Aorta (tissue), 5 donors: ENCODE measurements at places on chromosomes 7 and 10. TPM values are rescaled to one million over a fixed set of nuclear protein-coding genes. Genes with fewer than 3 reads are reported as not detected.
A peak's percentile ranks its signal among the peaks of the same experiment; 100 is the strongest.

GRCh38 chr7:74092964-74093471 lies 9.4 kb downstream of the LIMK1 start:
- H3K4me1 ChIP-seq, result no peaks in the 10 kb centered on the region
- H3K36me3 ChIP-seq, result no peaks in the 10 kb centered on the region
- no peaks in the 10 kb centered on the region for H3K27me3 ChIP-seq
- peak; percentile 85 for DNase-seq
- no peak overlapping the region for H3K4me3 ChIP-seq

DNA sequence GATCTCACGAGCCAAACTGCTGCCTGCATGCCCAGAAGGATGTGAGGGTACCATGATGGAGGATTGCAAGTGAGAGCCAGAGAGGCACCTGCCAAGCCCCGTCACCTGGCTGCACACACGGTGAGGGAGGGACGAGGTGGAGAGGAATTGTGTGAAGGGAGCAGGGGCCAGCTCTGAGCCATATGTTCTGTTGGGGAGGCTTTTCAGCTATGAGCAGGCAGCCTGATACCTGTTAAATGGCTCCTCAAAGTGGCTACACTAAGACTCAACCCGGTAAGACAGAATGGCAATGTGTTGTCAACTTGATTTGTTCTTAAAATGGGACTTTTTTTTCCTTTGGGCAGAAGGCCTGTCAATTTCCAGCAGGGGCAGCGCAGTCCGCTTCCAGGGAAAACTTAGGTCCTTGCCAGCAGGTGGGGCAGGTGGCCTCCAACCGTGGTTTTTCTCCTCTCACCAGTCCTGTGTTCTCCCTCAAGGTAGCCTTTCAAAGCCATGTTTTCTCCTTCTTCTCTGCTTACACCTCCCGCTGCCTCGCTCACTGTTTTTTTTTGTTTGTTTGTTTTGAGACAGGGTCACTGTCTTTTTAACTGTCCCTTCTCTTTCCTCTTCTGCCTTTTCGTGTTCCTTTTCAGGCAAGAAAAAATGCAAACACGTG lies 57.7 kb upstream of the ZNRF2 start:
- DNase-seq, result no peak
- H3K36me3 ChIP-seq, result no peaks in the 10 kb centered on the region
- H3K4me3 ChIP-seq, result no peak overlapping the region
- no peaks in the 10 kb centered on the region for H3K4me1 ChIP-seq
- no peak overlapping the region for H3K27ac ChIP-seq
- no peaks in the 10 kb centered on the region for H3K27me3 ChIP-seq

DNA sequence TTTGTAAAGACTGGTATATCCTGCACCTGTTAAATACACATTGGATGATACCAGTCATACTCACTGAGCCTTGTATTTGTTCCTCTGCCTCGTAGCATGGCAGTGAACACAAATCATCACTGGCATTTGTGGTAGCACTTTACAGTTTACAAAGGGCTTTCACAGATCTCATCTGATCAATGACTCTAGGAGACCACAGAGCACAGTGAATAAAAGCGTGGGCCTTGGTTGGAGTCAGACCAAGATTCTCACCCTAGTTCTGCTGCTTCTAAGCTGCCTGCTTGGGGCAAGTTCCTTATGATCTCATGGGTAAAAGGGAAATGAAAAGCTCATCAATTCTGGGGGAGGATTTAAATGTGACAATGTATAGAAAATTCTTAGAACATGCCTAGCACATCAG lies 129.9 kb upstream of the AGK start:
- H3K4me1 ChIP-seq, result no peaks in the 10 kb centered on the region
- H3K36me3 ChIP-seq, result no peaks in the 10 kb centered on the region
- DNase-seq, result no peak

DNA sequence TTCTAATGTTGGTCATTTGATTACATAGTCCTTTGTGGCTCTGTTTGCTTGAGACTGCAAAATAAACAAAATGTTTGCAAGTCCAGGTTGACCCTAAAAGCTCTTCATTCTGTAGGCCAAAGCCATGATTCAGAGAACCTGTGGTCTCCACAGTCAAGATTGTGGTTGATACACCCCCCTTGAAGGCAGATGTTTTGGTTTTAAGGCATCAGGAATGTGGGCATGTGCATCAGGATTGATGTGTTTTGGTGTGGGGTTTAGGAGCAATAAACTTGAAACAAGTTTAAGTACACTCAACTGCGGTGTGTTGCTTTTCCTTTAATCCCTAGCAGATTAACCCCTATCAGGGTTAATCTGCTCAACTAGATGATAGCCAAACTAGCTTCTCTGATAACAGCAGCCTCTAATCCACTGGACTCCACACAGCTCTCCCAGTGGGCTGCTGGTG lies 379.1 kb upstream of the GALNT17 start:
- DNase-seq, result no peak
- H3K27me3 ChIP-seq, result no peaks in the 10 kb centered on the region

- no peaks in the 10 kb centered on the region for H3K4me1 ChIP-seq
- no peaks in the 10 kb centered on the region for H3K36me3 ChIP-seq
- DNase-seq, result peak; percentile 67
Measured at GRCh38 chr7:2158331-2159175, 74.2 kb downstream of the MAD1L1 start.

DNA sequence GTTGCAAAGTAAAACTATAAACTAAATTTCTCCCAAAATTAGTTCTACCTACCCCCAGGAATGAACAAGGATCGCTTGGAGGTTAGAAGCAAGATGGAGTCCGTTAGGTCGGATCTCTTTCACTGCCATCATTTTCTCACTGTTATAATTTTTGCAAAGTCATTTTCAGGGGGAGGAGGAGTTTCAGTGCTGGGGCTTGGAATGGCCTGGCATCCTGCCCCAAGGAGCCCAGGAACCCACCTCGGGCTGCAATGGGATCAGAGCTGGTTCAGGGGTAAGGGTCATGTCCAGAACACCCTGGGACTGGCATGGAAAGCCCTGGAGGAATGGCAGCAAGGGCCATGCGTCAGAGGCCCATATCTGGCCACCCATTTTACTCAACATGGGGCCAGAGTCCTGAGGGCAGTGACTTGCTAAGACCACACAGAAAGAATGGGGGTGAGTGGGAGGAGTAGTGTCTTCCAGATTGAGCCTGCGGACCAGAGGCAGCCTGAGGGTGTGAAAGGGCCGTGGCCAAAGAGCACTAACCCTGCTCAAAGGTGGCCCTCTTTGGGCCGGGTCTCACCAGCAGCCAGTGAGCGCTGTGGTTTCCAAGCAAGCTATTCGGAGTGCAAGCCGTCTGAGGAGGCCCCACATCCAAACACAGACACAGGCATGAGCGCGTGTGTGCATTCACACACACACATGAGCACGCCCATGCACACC lies 31.8 kb downstream of the GPRIN2 start:
- no peaks in the 10 kb centered on the region for H3K27me3 ChIP-seq
- DNase-seq, result peak; percentile 76
- H3K4me1 ChIP-seq, result peaks cover 6% of the 10 kb centered on the region

DNA sequence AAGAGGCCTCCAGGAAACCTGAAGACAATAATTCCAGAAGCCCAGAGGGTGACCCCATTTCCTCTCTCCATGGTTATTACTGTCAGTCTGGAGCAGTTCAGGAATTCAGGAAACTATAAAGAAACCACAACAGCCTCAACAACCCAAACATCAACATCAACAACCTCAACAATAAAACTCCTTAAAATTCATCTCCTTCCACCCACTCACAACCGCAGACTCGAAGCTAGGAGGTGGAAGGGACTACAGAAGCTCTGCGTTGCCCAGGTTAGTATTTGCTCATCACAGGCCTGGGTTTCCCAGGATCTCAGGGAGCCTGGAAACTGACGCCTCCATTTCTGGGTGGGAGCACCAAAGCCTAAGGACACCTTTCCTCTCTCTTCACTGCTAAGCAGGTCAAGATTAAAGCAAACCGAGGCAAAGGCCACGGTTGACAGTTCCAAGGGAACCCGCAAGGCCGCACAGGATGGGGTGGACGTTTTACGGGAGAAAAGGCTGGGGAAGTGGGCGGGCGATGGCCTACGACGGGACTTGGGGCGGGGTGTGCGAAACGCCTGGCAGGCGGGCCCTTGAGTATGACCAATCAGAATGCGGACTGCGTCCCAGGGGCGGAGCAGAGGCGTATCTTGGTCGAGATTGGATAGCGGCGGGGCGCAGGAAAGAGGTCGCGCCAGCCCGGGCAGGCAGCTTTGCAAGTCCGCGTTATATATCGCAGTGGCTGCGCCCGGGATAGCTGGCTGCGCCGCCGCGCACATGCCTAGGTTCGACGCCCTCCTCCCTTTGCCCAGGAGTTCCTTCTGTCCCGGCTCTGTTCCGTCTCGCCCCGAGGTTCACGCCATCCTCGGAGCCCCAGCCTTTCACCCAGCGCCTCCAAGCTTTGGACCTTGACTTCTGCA lies at the start of gene ELOVL3:
Gene ELOVL3 (plus strand): TSS at position 654 of the 896 bp plus-strand sequence. CDS start 250 bp downstream, outside the sequence.
- H3K27ac ChIP-seq, result no peak within 1 kb of the TSS
- H3K4me1 ChIP-seq, result no peaks in the 10 kb centered on the region
- no peaks in the 10 kb centered on the region for H3K36me3 ChIP-seq
- DNase-seq, result peak; percentile 97

DNA sequence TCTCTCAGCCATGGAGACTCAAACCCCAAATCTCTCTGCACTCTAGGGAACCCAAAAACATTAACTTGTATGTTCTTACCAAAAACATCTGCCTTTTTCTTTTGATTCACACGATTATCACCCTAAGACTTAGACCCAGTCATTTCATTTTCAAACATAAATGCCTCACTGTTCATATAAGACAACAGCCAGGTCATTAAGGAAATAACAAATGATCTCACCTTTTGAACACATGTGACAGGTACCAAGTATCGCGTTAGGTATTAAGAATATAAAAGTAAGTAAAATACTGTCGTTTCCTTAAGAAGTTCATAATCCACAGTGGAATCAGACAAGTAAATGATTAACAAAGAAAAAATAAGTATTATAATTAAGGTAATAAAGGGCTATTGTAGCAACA lies 8.8 kb downstream of the TM9SF3 start:
- no peaks in the 10 kb centered on the region for H3K36me3 ChIP-seq
- peaks cover 4% of the 10 kb centered on the region for H3K4me1 ChIP-seq
- H3K27me3 ChIP-seq, result no peaks in the 10 kb centered on the region
- no peak overlapping the region for H3K4me3 ChIP-seq
- no peak overlapping the region for H3K27ac ChIP-seq

- no peak for DNase-seq
- H3K4me3 ChIP-seq, result no peak overlapping the region
- H3K27me3 ChIP-seq, result no peaks in the 10 kb centered on the region
Measured at GRCh38 chr10:109676703-109677102, 246.6 kb downstream of the XPNPEP1 start.

DNA sequence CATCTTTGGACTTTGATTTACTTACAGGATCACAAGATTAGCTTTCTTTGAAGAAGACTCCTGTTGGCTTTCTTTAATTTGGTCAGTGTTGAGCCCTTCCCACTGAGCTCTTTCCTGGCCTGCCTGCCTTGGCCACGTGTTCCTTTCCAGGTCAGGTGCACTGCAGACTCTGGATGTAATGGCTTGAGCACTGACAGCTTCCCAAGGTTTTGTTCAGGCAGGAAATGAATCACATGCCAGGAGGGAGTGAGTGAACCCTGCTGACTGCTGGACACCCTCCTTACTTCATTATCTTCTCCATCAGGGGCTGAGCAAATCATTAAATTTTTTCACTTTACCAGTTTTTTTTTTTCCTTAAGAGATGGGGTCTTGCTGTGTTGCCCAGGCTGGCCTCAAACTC lies 29.8 kb downstream of the SNX10 start:
- H3K4me3 ChIP-seq, result no peak overlapping the region
- no peaks in the 10 kb centered on the region for H3K36me3 ChIP-seq
- H3K27ac ChIP-seq, result no peak overlapping the region
- no peak for DNase-seq

- no peak overlapping the region for H3K27ac ChIP-seq
- no peak for DNase-seq
- no peaks in the 10 kb centered on the region for H3K36me3 ChIP-seq
Measured at GRCh38 chr7:136957391-136957790, 88.9 kb downstream of the CHRM2 start.

GRCh38 chr7:131154380-131154779 lies 173.3 kb upstream of the MKLN1 start:
- no peaks in the 10 kb centered on the region for H3K36me3 ChIP-seq
- H3K4me1 ChIP-seq, result no peaks in the 10 kb centered on the region
- H3K27ac ChIP-seq, result no peak overlapping the region
- H3K27me3 ChIP-seq, result no peaks in the 10 kb centered on the region
- DNase-seq, result no peak

DNA sequence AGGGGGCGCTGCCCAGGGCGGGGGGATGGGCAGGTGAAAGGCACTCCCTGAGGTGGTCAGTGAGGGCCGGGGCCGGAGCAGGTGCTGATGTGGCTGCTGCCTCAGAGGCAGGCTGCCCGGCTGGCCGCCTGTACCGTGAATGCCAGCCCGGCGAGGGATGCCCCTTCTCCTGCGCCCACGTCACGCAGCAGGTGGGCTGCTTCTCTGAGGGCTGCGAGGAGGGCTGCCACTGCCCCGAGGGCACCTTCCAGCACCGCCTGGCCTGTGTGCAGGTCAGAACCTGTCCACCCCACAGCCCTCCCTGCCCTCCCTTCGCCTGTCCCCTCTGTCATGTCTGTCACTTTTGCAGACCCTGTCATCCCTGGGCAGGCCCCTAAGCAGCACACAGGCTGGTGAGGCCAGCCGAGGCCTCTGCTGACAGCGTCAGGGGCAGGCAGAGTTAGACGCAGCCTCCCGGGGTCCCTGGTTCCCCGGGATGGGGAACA lies 21.9 kb upstream of the ZNF862 start:
- H3K4me1 ChIP-seq, result no peaks in the 10 kb centered on the region
- no peak overlapping the region for H3K27ac ChIP-seq
- H3K4me3 ChIP-seq, result no peak overlapping the region
- DNase-seq, result peak; percentile 39
- no peaks in the 10 kb centered on the region for H3K36me3 ChIP-seq
- no peaks in the 10 kb centered on the region for H3K27me3 ChIP-seq

DNA sequence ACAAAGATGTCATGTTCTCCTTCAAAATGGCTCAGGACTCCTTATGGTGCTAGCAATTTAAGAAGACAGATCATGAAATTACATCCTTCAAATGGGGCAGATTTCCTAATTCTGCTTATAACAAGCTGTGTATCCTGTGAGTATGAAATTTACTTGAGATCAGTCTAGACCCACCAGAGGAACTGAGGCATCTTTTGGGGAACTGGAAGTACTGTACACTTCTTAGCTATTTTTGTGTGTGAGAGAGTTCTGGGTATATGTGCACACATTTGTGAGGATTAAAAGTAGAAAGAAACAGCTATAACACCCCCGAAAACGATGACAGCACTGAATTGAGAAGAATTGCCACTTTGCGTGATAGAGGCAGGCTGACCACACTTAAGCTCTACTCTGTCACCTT lies 187.0 kb upstream of the CCDC6 start:
- H3K36me3 ChIP-seq, result no peaks in the 10 kb centered on the region
- no peak overlapping the region for H3K4me3 ChIP-seq
- no peak overlapping the region for H3K27ac ChIP-seq
- H3K27me3 ChIP-seq, result no peaks in the 10 kb centered on the region

GRCh38 chr7:88500131-88500530 lies 193.4 kb upstream of the STEAP4 start:
- no peak overlapping the region for H3K4me3 ChIP-seq
- H3K27me3 ChIP-seq, result no peaks in the 10 kb centered on the region
- H3K27ac ChIP-seq, result no peak overlapping the region
- no peaks in the 10 kb centered on the region for H3K4me1 ChIP-seq
- no peaks in the 10 kb centered on the region for H3K36me3 ChIP-seq

- no peak for DNase-seq
- no peak overlapping the region for H3K4me3 ChIP-seq
- H3K27ac ChIP-seq, result no peak overlapping the region
Measured at GRCh38 chr7:42495256-42495655, 258.2 kb upstream of the GLI3 start.

Gene VSTM2A
- total RNA-seq, result not detected

Gene SLC26A3
- total RNA-seq, result not detected

Gene GRM3
- not detected for total RNA-seq

Gene ARL5B
- total RNA-seq, result 13.2 TPM

Gene INHBA
- total RNA-seq, result 30.8 TPM

Gene SH2D4B
- 0.27 TPM for total RNA-seq

Gene JAKMIP3
- total RNA-seq, result 0.23 TPM

Gene IFRD1
- total RNA-seq, result 138 TPM

Gene TAS2R41
- total RNA-seq, result 0.69 TPM

Gene PMPCB
- total RNA-seq, result 47.7 TPM

Gene BRI3
- total RNA-seq, result 192 TPM
